ENCODE measurements at places on chromosomes 5 and 9. TPM values are rescaled to one million over a fixed set of nuclear protein-coding genes. Genes with fewer than 3 reads are reported as not detected.

DNA sequence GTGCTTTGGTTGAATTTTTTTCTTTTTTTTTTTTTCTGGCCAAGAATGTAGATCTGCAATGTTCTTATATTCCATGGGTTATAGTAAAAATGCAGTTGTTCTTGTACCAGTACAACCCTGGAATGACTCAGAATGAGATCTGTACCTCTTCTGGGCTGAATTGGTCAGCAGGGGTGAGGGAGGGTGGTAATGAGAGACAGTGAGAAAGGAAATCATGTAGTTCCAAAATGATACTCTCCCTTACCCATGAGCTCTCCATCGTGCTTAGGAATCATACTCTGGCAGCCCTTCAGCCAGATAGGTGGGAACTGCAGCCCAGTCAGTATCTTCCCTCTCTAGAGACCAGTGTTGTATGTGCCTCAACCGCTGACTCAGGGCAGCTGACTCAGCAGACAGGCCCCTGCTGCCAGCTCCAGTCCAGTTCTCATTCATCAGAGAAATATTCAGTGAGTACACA, 2.1 kb upstream of the GLIS3 start:
- DNase-seq, result peak; percentile 90

DNA sequence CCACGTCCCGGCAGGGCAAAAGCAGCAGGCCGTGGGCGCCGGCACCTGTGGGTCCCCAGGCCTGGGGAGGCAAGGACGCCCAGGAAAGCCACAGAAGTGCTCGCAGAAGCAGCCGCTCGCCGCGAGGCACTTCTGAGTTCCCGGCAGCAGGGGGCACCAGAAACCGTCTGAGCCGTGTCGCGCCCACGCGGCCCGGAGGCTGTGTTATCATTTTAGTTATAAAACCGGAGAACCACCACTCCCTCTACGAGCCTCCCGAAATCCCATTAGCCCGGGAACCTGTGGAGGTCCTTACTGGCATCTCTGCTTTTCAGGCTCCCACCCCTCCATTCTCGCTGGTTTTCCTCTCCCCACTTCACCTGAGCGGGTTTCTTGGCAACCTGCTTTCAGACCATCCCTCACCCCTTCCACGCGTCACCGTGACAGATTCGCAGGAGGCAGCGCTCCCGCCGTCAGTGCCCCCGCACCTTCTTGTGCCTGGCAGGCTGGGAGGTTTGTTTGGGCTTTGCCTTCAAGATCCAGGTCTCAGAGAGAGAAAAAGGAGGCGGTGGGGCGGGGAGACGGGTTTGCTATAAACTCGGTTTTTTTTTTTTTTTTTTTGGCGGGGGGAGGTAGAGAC, 2.3 kb downstream of the GDNF start:
- DNase-seq, result peak; percentile 92

DNA sequence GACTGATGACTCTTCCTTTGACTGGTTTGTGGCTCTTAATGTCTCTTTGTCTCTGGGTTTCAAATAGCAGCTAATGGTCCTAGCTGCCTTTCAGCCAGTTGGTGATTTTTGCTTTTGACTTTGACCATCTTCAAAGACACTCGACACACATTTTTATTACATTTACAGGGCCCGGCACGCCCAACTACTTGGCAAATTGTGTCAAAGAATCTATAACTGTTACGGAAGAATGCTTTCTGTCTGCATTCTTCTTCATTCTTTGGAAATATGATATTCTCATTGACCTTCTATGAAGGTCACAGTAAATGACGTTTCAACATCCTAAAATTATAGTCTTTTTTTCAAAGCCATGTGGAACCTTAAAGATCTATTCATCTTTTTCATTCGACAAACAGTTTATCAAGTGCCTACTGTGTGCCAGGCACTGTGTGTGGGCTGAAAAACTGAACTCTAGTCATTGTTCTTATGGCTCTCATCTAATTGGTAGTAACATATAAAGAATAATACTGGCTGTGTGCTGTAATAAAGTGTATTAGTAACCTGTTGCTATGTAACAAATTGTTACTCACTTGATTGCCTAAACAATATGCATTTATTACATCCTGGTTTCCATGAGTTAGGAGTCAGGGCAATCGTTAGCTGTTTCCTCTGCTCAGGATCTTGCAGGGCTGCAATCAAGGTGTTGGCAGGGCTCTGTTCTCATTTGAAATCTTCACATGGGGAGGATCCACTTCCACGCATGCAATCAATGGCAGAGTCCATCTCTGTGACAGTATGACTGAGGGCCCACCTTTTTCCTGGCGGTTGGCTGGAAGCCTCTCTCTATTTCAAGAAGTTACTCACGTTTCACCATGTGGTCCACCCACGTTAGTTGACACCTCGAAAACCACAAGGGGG, 7.0 kb upstream of the WHRN start:
- DNase-seq, result no peak

GRCh38 chr9:76557674-76558225, 98.8 kb downstream of the GCNT1 start:
- DNase-seq, result no peak

- DNase-seq, result no peak
Observed at GRCh38 chr9:105289305-105289704, 44.9 kb downstream of the SLC44A1 start.

GRCh38 chr5:44697025-44697424, 111.7 kb upstream of the MRPS30 start:
- DNase-seq, result no peak

GRCh38 chr5:9869616-9870288, 239.6 kb upstream of the TAS2R1 start:
- peak; percentile 47 for DNase-seq

GRCh38 chr5:157116483-157116954, 7.7 kb upstream of the HAVCR2 start:
- no peak for DNase-seq

DNA sequence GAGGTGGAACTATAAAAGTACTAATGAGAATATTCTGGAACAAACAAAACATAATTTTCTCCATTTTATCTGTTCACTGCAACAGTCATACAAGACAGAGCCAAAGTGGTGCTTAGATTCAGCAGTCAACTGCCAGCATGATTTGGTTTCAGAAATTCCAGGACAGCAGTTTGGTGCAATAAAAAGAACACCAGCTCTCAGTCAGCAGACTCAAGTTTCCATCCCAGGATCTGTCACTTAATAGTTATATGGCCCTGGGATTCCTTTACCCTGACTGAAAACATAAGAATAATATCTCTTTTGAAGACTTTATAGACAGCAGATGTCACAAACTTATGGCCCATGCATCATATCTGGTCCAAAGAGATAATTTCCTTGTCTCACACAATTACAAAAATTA, 92.8 kb upstream of the RASEF start:
- DNase-seq, result no peak

- no peak for DNase-seq
Observed at GRCh38 chr5:1495525-1495897, 28.2 kb downstream of the LPCAT1 start.

DNA sequence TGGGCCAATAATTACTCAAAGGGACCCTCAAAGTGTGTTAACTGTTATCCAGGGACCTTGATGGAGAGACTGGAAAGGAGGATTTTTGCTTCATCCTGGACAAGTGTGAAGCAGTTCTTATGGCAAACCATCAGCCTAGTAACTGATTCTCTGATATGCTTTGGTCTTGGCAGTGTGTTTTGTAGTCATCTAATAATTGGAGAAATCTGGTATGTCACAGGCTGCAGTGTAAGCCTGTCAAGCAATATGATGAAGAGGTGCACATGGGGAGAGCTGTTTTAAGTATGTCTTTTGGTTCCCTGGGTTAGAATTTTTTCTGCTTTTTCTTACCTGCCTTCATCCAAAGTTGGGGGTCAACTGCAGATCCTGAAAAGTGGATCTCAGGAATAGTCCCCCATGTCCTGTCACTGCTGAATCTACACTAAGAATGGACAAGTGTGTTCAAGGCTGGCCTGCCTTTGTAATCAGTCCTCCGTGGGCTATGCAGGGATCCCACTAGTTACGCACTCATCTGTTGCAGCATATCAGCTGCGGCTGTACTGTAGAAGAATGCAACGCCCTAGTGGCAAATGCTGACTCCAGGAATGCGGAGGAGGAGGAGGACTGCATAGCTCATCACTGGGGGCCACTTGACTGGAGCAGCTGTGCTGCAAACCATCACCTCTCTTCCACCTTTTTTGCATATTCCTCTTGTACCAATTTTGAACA, 1.9 kb downstream of the SPTAN1 start:
- peak; percentile 82 for DNase-seq

DNA sequence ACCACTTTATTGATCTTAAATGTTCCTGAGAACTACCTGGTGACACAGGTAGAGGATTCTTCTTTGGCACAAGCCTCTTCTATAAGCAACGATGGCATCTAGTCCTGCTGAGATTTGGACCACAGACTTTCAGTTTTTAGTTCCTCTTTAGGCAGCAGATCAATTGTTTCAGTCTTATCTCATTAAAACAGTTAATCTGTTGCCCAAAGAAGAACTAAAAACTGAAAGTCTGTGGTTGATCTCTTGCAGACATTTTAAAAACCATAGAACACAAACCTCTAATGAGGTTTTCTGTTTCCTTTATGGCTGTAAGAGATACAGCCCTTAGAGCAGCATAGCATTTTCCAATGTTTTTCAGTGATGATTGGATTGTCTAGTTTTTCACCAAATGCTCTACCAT, 480.9 kb downstream of the MTRR start:
- no peak for DNase-seq

- DNase-seq, result no peak
Observed at GRCh38 chr5:67123819-67124218, 72.8 kb downstream of the CD180 start.

DNA sequence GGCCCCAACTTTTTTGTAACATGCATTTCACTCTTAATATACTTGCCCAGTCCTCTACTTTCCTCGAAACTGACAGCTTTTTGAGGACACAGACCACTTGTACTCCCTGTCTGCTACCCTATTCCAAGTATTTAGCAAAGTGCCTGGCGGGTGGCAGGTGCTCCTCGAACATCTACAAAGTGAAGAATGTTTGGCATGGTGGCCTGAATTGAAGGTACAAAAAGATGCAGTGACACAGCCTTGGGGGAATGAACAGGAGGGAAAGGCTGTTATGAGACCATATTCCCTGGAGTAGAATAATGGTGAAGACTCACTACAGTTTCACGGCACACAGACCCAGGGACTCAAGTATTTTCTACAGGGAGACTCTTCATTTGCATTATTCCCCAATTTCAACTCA, 590.9 kb downstream of the PRELID2 start:
- no peak for DNase-seq

DNA sequence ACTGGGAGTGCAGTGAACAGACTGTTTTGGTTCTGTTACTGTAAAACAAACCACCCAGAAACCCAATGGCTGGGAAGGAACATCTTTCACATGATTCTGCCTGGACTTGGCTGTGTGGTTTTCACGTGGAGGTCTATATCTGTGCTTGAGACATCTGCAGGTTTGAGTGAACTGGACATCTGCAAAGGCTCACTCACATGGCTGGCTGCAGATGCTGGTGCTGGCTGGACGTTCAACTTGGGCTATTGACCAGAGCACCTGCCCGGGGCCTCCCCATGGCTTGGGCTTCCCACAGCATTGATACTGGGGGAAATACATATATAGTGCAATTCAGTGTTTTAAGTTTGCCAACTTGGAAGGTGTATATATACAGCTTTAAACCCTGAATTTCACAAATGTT, 6.8 kb downstream of the CTSL start:
- no peak for DNase-seq

- DNase-seq, result no peak
Observed at GRCh38 chr9:116204252-116204882, 50.8 kb downstream of the PAPPA start.

DNA sequence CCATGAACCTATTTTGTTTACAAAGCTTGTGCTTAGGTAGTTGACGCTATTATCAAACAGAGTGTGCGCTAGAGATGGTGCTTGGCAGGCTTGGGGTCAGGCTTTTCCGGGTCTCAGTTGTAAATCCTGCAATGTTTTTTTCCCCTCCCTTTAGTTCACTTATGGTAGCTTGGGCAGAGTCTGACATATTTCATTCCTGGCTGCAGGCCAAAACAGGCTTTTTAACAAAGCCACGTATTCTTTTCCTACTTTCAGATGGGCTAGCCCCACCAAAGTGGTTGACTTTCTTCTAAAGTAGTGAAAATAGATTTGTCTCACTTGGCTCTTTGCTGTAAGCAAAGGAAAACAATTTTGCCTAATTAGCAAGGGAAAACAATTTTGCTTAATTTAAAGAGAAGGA, 58.0 kb upstream of the FBN2 start:
- no peak for DNase-seq

GRCh38 chr5:178832618-178833201, 27.0 kb upstream of the ZNF354B start:
- no peak for DNase-seq

- no peak for DNase-seq
Observed at GRCh38 chr9:89149726-89150125, 28.9 kb downstream of the SHC3 start.

DNA sequence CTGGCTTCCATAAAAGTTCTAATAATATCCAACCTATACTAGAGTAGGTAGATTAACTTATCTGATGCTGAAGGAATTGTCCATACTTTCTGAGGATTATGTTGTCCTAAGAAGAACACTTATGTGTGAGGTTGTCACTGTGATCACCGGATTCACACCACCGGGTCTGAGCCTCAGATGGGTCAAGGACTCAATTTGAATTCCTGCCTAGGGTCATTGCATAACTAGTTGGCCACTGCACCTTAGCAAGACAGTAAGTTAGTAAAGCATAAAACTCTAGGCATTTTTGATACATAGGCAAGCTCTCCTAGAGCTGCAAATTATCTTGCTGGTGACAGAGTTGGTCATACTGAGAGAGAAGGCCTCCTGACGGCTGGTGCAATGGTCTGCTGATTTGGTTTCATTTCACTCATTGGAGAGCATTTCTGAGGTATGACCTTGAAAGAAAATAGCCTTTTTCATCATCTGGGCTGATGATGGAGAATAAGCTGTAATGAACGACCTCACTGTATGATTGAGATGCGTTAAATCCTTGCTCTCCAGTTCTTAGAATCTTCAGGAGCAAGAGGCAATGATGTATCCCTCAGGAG, 72.0 kb upstream of the CKMT2 start:
- DNase-seq, result no peak

The GBGT1 gene
- polyA plus RNA-seq, result 4.7 TPM

The CYSRT1 gene
- 2.5 TPM for polyA plus RNA-seq

The TMEM252 gene
- polyA plus RNA-seq, result 1.4 TPM

The ZFP62 gene
- 25.3 TPM for polyA plus RNA-seq

The CORO2A gene
- 0.23 TPM for polyA plus RNA-seq

The PTGES gene
- polyA plus RNA-seq, result 6.4 TPM

The LEAP2 gene
- 3.0 TPM for polyA plus RNA-seq

The PPP3R2 gene
- not detected for polyA plus RNA-seq

The PIP5K1B gene
- 1.7 TPM for polyA plus RNA-seq

The UGT3A1 gene
- polyA plus RNA-seq, result 22.0 TPM

Data from muscle of back (tissue), 13 donors.